ENCODE measurements at places on chromosomes 16 and 17.

DNA sequence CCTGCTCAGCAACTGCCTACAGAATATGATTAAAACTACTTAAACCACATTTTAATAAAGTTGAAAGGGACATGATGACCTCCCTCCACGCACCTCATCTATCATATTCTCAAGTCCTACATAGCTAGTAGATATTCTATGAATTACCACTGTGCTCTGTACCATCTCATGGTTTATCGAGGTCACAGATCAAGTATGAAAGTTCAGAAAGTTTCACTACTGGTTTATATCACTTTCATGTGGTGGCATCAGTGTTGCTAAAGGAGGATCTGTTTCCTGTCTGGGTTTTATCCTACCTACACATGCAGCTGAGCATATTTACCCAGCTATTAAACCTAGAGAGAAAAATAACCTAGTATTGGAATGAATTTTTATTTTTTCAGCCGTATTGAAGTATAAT lies 214.9 kb upstream of the MON1B start:
- ATAC-seq, result no peak

DNA sequence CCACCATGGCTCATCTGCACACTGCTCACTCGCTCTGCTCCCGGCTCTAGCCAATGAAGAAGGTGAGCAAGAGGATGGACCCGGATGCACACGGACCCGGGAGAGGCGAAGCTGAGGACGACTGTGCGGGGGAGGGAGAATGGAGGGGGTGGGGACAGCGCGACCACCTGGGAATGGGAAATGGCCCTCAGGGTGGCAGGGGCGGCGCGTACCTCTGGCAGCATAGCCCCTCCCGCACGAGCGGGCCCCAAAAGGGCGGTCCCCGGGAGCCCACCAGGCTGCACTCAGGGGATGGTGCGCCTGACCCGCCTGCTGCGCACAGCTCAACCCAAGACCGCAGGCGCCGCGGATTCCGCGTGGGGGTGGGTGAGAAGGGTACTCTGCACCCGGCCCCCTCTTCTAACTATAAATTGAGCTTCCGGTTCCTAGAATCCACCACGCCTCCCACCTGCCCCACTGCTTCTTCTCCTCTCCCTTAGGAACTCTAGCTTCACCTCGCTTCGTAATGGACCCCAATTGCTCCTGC lies 6.1 kb downstream of the MT1H start:
- ATAC-seq, result peak; percentile 55

GRCh38 chr17:8368193-8368592 lies 8.3 kb downstream of the KRABD2 start:
- no peak for ATAC-seq

- ATAC-seq, result no peak
Measured at GRCh38 chr17:1469231-1469852, 13.3 kb upstream of the CRK start.
